ENCODE measurements at places on chromosomes 4 and X. TPM values are rescaled to one million over a fixed set of nuclear protein-coding genes. Genes with fewer than 3 reads are reported as not detected.

The HTN1 gene
- not detected for total RNA-seq

The ZGRF1 gene
- 7.4 TPM for total RNA-seq

The SMS gene
- 172 TPM for total RNA-seq

The IQSEC2 gene
- total RNA-seq = 38.8 TPM

The ZBED1 gene
- 23.9 TPM for total RNA-seq

The NXF2 gene
- total RNA-seq = not detected

The SOWAHB gene
- total RNA-seq = 4.0 TPM

The EXOC1L gene
- not detected for total RNA-seq

The FAM184B gene
- 0.03 TPM for total RNA-seq

The FGG gene
- 1.8 TPM for total RNA-seq

The SMPX gene
- total RNA-seq = not detected

- H3K4me1 ChIP-seq = peaks cover 32% of the 10 kb centered on the region
- peak overlapping the region; percentile 32 for H3K27ac ChIP-seq
- H3K36me3 ChIP-seq = no peaks in the 10 kb centered on the region
- no peak overlapping the region for H3K4me3 ChIP-seq
- H3K27me3 ChIP-seq = no peaks in the 10 kb centered on the region
Measured at GRCh38 chr4:85826060-85826678, 351.2 kb downstream of the ARHGAP24 start.

- no peaks in the 10 kb centered on the region for H3K4me1 ChIP-seq
- no peaks in the 10 kb centered on the region for H3K36me3 ChIP-seq
- no peak overlapping the region for H3K27ac ChIP-seq
- no peak overlapping the region for H3K4me3 ChIP-seq
Measured at GRCh38 chr4:147362938-147363337, 118.0 kb upstream of the EDNRA start.

DNA sequence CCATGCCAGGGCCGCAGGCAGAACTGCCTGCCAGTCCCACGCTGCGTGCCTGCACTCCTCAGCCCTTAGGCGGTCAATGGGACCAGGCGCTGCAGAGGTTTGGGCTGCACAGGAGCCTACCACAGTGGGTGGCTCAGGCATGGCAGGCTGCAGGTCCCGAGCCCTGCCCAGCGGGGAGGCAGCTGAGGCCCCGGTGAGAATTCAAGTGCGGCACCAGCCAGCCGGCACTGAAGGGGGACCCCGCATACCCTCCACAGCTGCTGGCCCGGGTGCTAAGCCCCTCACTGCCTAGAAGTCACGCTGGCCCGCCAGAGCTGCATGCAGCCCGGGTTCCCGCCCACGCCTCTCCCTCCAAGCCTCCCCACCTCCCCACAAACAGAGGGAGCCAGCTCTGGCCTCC is 302.5 kb upstream of the UGT8 start:
- H3K36me3 ChIP-seq = no peaks in the 10 kb centered on the region
- no peak overlapping the region for H3K4me3 ChIP-seq
- DNase-seq = no peak
- H3K27me3 ChIP-seq = no peaks in the 10 kb centered on the region

- no peaks in the 10 kb centered on the region for H3K36me3 ChIP-seq
- no peaks in the 10 kb centered on the region for H3K27me3 ChIP-seq
- DNase-seq = no peak
- no peaks in the 10 kb centered on the region for H3K4me1 ChIP-seq
- no peak overlapping the region for H3K4me3 ChIP-seq
- H3K27ac ChIP-seq = no peak overlapping the region
Measured at GRCh38 chr4:13558881-13559280, 14.6 kb upstream of the NKX3-2 start.

- no peaks in the 10 kb centered on the region for H3K36me3 ChIP-seq
- no peaks in the 10 kb centered on the region for H3K4me1 ChIP-seq
- no peak for DNase-seq
- H3K27ac ChIP-seq = no peak overlapping the region
- H3K27me3 ChIP-seq = no peaks in the 10 kb centered on the region
Measured at GRCh38 chr4:67103001-67103747, 442.1 kb downstream of the CENPC start.

GRCh38 chrX:150873616-150874015 is 24.9 kb downstream of the CD99L2 start:
- no peak for DNase-seq
- H3K27me3 ChIP-seq = no peaks in the 10 kb centered on the region
- no peak overlapping the region for H3K4me3 ChIP-seq
- H3K4me1 ChIP-seq = peaks cover 19% of the 10 kb centered on the region

- H3K4me1 ChIP-seq = no peaks in the 10 kb centered on the region
- no peak overlapping the region for H3K27ac ChIP-seq
- H3K36me3 ChIP-seq = no peaks in the 10 kb centered on the region
- H3K27me3 ChIP-seq = no peaks in the 10 kb centered on the region
- H3K4me3 ChIP-seq = no peak overlapping the region
- no peak for DNase-seq
Measured at GRCh38 chrX:17038277-17038676, 91.8 kb downstream of the REPS2 start.

DNA sequence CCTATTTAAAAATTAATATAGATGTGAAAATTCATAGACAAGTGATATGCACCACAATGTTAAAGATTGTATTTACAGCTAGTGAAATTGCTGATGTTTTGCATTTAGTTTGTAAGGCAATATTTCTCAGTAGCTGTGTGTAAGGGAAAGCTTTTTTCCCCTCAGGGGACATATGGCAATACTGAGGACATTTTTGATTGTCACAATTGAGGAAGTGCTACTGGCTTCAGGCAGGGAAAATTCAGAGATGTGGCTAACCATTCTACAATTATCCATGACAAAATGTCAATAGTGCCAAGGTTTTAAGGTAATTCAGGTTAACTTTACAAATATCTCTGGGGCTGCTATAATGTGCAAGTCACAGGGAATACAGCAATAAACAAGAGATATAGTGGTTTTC is 66.1 kb upstream of the IL15 start:
- H3K4me3 ChIP-seq = no peak overlapping the region
- no peaks in the 10 kb centered on the region for H3K27me3 ChIP-seq
- DNase-seq = no peak

- H3K4me1 ChIP-seq = no peaks in the 10 kb centered on the region
- H3K4me3 ChIP-seq = no peak overlapping the region
- no peak for DNase-seq
- H3K36me3 ChIP-seq = no peaks in the 10 kb centered on the region
- H3K27me3 ChIP-seq = no peaks in the 10 kb centered on the region
- H3K27ac ChIP-seq = no peak overlapping the region
Measured at GRCh38 chrX:129686422-129686948, 31.7 kb upstream of the APLN start.

DNA sequence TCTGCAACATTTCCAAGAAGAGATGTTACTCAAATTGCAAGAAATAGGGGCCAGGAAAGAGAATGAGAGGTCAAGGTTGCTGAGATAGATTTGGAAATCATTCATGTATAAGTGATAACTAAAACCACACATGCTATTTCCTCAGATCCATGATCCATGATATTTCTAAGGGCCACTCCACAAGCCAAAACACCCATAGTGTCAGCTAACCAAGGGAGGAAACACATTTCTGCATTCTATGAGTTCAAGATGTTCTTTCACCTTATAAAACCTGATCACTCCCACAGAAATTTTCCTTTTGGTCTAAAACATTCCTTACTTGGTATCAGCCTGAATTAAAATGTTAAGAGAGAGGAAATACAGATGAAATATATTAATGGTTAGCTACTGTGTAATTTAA is 47.2 kb downstream of the TBCK start:
- no peaks in the 10 kb centered on the region for H3K27me3 ChIP-seq
- H3K4me3 ChIP-seq = no peak overlapping the region
- no peak overlapping the region for H3K27ac ChIP-seq

GRCh38 chr4:174669270-174669669 is 147.0 kb upstream of the HPGD start:
- no peak overlapping the region for H3K4me3 ChIP-seq
- H3K27me3 ChIP-seq = no peaks in the 10 kb centered on the region
- H3K36me3 ChIP-seq = no peaks in the 10 kb centered on the region
- H3K4me1 ChIP-seq = no peaks in the 10 kb centered on the region
- H3K27ac ChIP-seq = no peak overlapping the region
- peak; percentile 55 for DNase-seq

GRCh38 chrX:129634541-129634940 is 20.2 kb downstream of the APLN start:
- no peak for DNase-seq
- no peaks in the 10 kb centered on the region for H3K4me1 ChIP-seq
- H3K4me3 ChIP-seq = no peak overlapping the region
- H3K27ac ChIP-seq = no peak overlapping the region
- H3K36me3 ChIP-seq = no peaks in the 10 kb centered on the region

GRCh38 chr4:114383721-114384120 is 214.9 kb upstream of the UGT8 start:
- no peaks in the 10 kb centered on the region for H3K4me1 ChIP-seq
- H3K4me3 ChIP-seq = no peak overlapping the region
- H3K27me3 ChIP-seq = no peaks in the 10 kb centered on the region
- no peaks in the 10 kb centered on the region for H3K36me3 ChIP-seq
- no peak overlapping the region for H3K27ac ChIP-seq
- DNase-seq = no peak

GRCh38 chr4:37383579-37384229 is 139.2 kb downstream of the NWD2 start:
- no peak overlapping the region for H3K27ac ChIP-seq
- DNase-seq = peak; percentile 32
- no peak overlapping the region for H3K4me3 ChIP-seq
- H3K36me3 ChIP-seq = no peaks in the 10 kb centered on the region
- H3K4me1 ChIP-seq = no peaks in the 10 kb centered on the region

DNA sequence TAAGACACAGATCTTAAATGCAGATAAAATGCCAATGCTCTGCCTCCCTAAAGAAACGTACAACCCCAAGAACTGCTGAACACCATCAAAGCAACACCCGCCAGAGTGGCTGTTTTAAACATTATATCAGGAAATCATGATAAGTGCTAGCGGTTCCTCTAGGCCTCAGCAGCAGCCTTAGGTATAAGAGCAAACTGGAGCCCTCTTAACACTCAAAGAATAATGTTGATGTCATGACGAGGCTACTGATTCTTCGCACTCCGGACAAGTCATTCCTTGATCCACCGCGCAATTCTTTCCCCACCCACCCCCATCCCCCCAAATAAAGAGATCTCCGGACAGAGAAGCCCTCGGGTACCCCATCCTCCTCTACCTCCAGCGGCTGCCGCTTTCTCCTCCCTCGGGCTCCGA is 507 bp downstream of the LIN54 start:
- peaks cover 9% of the 10 kb centered on the region for H3K4me1 ChIP-seq
- peak overlapping the region; percentile 70 for H3K27ac ChIP-seq
- no peaks in the 10 kb centered on the region for H3K27me3 ChIP-seq
- H3K36me3 ChIP-seq = no peaks in the 10 kb centered on the region
- DNase-seq = no peak

- H3K36me3 ChIP-seq = no peaks in the 10 kb centered on the region
- H3K27me3 ChIP-seq = no peaks in the 10 kb centered on the region
- no peak for DNase-seq
- H3K4me3 ChIP-seq = no peak overlapping the region
Measured at GRCh38 chr4:67500373-67500772, 44.9 kb downstream of the CENPC start.

DNA sequence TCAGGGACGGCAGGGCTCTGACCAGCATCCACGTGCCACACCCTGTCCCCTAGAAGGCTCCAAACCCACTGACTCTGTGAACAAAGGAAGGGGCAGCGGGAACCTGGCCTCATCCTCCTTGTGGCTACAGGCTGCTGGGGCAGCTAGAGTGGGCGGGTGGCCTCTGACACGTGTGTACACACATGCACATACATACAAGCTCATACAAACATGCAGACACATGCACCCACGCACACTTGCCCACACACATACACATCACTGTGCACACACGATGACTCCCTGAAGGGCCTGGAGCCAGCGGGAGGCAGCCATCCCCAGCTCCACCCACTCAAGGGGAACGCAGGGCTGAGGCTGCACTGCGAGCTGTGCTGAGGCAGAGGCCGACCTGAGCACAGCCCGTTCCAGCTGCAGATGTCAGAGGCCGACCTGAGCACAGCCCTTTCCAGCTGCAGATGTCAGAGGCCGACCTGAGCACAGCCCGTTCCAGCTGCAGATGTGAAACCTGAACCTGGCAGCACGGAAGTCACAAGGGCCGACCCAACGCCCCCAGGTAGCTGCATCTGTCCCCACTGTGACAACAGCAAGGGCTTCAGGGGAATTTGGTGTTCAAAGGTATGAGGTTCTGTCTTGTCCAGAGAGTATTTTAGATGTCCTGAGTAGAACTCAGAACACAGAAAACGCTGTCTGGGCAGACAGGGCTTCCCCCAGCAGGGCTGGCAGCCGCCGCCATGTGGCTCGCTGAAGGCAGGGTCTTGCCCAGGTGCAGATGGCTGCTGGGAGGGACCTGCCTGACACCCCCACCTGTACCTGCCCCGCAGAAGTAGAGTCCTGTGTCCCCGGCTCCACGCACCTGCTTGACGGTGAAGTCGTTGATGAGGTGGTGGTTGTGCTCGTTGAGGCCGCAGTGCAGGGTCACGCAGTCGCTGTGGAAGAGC is 33.5 kb downstream of the CTBP1 start:
- H3K4me3 ChIP-seq = no peak overlapping the region
- no peaks in the 10 kb centered on the region for H3K4me1 ChIP-seq
- DNase-seq = no peak
- H3K27me3 ChIP-seq = no peaks in the 10 kb centered on the region

- no peak overlapping the region for H3K27ac ChIP-seq
- H3K27me3 ChIP-seq = no peaks in the 10 kb centered on the region
- H3K4me1 ChIP-seq = no peaks in the 10 kb centered on the region
Measured at GRCh38 chrX:3771766-3772165, 58.3 kb upstream of the PRKX start.

DNA sequence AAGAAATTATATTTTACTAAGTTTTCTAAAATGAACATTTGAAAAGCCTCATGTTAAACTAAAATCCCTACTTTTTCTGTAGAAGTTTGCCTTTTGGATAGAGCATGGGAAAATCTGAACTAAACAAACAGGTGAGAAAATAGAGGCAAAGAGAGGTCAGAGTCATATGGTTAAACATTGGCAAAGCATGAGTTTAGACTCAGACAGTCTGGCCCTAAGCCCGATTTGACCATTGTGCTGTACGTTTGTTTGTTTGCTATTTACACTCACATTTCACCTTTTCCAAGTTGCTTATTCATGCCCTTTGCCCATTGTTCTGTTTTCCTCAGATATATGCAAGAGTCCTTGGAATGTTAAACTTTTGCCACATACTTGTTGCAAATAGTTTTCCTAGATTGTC is 85.4 kb downstream of the TIGD2 start:
- H3K27ac ChIP-seq = no peak overlapping the region
- H3K4me3 ChIP-seq = no peak overlapping the region
- H3K4me1 ChIP-seq = no peaks in the 10 kb centered on the region
- H3K36me3 ChIP-seq = no peaks in the 10 kb centered on the region
- DNase-seq = no peak

GRCh38 chr4:163610648-163611047 is 116.2 kb downstream of the TMA16 start:
- no peaks in the 10 kb centered on the region for H3K4me1 ChIP-seq
- no peak overlapping the region for H3K27ac ChIP-seq
- no peak overlapping the region for H3K4me3 ChIP-seq
- no peaks in the 10 kb centered on the region for H3K36me3 ChIP-seq
- H3K27me3 ChIP-seq = no peaks in the 10 kb centered on the region
- DNase-seq = no peak

- no peak overlapping the region for H3K27ac ChIP-seq
- H3K4me3 ChIP-seq = no peak overlapping the region
- no peaks in the 10 kb centered on the region for H3K27me3 ChIP-seq
- no peaks in the 10 kb centered on the region for H3K36me3 ChIP-seq
Measured at GRCh38 chrX:66126662-66127061, 37.4 kb upstream of the HEPH start.

- DNase-seq = no peak
- no peaks in the 10 kb centered on the region for H3K27me3 ChIP-seq
- H3K27ac ChIP-seq = no peak overlapping the region
- H3K4me1 ChIP-seq = peaks cover 15% of the 10 kb centered on the region
- no peaks in the 10 kb centered on the region for H3K36me3 ChIP-seq
- H3K4me3 ChIP-seq = no peak overlapping the region
Measured at GRCh38 chrX:119759248-119759766, 919 bp downstream of the SOWAHD start.

Measured in Panc1 (cell line).